ENCODE measurements at places on chromosomes 13 and 19. TPM values are rescaled to one million over a fixed set of nuclear protein-coding genes. Genes with fewer than 3 reads are reported as not detected.

The RETN gene
- total RNA-seq = not detected

The DCLK1 gene
- total RNA-seq = 0.21 TPM

The PBX4 gene
- 5.2 TPM for total RNA-seq

The LILRB4 gene
- not detected for total RNA-seq

The OXGR1 gene
- total RNA-seq = not detected

The LRRC63 gene
- not detected for total RNA-seq

The ZNF382 gene
- 8.7 TPM for total RNA-seq

DNA sequence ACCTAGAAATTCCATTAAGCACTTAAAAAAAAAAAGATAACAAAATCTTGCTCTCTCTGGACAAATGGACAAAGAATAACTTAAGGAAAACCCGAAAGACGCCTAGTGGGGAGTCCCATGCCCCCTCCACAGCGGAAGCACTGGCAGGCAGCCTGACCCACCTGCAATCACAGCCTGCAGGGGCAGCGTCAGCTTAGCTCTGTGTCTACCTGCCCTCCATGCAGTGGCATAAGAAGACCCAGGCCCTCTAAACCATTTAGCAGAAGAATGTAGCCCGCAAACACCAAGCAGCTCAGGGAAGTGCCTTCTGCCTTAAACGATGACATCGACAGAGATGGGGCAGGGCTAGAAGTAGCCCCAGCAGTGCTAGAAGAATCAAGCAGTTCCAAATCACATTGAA, 36.0 kb downstream of the KCTD15 start:
- DNase-seq = no peak

DNA sequence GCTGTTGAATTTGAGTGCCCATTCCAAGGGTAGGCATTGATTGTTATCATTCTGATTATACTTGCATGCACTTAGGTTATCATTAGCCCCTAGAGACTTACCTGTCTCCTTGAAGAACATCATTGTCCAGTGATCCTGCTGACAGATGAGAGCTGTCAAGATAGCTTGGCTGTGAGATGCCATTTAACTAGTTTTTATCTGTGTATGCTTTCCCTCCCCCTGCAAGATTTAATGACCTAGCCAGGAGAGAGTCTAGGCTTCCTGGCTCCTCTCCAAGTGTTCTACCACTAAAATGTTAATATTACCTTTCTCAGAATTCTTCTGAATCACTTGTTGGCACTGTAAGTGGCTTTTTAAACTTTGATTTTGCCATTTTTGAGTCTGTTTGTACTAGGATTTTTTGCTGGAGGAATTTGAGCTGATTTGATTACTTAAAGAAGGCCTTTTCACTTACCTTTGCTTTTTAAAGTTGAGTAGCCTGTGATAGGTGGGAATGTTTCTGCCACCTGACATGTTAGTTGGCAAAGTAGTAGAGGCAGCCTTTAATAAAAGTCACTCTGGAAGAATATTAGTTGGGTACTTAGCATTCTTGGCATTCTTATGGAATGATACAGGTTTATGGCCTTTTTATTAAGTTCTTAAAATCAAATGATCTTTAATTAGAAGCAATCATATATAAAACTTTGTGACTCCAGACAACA, 41.1 kb downstream of the ARHGAP35 start:
- peak; percentile 34 for DNase-seq

GRCh38 chr19:6450166-6450565, 9.4 kb downstream of the SLC25A23 start:
- no peak for DNase-seq

DNA sequence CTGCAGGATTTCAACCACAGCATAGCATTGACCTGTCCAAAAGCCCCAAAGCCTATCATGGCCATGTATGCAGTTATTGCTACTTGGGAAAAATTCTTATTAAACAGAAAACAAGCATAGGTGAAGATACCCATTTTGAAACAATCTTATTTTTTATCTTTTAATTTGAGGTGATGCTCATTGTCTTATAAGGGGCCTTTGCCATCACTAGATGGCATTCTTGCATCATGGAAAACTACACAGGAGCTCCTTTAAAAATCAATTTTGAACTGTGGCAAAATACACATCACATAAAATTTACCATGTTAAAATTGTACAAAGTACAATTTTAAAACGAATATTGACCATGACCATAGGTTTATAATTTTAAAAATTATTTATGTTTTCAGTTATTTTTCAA, 38.9 kb upstream of the ZNF835 start:
- DNase-seq = no peak

DNA sequence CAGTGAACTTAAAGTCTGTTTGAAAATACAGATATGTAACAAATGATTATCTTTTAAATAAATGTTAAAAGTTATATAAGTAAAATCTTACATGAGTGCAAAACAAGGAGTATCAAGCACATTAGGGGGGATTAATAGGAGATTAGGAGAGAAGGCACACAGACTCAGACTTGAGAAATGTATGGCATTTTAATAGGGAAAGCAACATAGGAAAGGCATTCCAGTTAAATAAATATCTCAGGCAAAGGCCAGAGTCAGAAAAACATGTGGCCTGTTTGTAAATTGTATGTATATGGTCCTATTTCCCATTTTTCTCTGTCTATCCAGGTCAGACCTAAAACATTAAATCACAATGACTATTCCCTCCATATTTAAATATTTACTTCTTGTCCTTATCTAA, 462.7 kb downstream of the GPC6 start:
- DNase-seq = no peak

DNA sequence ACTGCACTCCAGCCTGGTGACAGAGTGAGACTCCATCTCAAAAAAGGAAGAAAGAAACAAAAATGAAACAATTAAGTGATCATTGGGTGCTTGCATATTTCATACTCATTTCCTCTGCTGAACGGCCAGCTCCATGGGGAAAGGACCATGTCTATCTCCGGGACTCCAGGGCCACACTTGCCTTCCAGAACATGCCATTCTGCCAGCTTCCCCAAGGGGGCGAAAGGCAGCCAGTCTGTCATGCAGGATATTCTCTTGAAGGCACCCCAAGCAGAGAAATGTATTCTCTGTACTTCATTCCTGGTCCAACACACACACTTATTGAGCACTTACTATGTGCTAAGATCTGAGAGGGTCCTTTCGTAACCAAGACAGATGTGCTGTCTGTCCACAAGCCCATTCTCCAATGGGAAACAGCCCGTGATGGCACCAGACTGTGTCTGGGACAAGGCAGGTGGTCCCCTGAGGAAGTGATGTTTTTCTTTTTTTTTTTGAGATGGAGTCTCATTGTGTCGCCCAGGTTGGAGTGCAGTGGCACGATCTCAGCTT, 10.2 kb upstream of the CARM1 start:
- no peak for DNase-seq

DNA sequence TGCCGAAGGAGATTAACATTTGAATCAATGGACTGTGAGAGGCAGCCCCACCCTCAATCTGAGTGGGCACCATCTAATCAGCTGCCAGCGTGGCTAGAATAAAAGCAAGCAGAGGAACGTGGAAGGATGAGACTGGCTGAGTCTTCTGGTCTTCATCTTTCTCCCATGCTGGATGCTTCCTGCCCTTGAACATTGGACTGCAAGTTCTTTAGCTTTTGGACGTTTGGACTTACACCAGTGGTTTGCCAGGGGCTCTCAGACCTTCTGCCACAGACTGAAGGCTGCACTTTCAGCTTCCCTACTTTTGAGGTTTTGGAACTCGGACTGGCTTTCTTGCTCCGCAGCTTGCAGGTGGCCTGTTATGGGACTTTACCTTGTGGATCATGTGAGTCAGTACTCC, 14.7 kb downstream of the NHLRC3 start:
- no peak for DNase-seq

DNA sequence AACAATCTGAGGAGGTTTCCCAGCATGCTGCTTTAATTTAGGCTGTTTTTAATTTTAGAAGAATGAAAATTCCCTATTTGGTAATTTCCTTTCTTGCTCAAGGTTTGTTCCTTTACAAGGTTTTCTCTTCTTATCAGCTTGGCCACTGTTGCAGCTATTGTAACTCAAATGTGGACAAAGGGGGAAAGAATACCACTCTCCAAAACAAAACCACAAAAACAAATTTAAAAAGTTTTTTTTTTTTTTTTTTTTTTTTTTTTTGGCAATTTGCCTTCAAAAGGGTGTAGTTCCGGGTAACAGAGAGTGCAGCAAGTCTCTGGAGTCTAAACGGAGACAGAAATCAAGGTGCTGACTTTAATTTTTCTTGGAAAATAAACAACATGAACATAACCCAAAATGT, 306.4 kb upstream of the ARGLU1 start:
- no peak for DNase-seq

DNA sequence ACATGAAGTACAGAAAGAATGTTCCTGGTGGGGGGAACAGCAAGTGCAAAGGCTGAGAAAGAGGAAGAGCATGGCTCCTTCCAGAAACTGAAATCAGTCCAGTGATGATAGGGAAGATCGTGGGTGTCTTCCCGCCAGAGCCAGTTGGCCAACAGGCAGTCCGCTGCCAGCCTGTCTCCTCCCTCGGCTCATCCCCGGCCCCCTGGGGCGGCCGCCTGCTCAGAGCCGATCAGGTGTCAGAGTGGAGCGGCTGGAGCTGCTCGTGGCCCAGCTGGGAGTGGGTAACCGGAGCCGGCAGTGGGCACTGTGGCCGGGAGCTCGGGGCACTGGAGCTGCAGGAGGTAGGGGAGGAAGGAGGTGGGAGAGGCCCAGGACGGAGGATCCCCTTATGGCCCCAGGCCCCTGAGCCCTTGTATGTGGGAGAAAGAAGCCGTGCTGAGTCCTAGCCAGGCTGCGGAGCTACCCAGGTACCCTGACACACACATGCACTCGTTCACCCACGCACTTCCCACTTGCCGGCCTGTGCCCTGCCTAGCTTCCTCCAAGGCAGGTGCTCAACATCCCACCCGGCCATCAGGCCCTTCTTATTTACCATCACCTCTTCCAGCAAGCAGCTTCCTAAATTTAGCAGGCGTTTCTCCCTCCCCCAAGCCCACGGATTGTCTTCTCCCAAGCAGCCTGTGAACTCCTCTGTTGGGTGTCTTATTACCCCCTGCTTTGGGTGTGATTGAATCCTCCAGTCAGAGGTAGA, 1.7 kb downstream of the ANKRD24 start:
- DNase-seq = no peak

DNA sequence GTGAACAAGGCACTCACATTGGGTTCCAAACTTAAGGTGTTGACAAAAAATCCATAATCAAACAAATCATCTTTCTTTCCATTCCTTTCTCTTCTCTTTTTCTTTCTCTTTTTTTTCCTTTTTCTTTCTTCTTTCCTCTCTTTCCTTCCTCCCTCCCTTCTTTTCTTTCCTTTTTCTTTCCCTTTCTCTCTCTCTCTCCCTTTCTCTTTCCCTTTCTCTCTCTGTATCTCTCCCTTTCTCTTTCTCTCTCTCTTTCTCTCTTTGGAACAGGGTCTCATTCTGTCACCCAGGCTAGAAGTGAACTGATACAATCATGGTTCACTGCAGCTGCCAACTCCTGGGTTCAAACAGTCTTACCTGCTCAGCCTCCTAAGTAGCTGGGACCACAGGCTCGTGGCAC, 12.5 kb downstream of the C19orf18 start:
- no peak for DNase-seq

GRCh38 chr13:83182845-83183244, 699.4 kb downstream of the SLITRK1 start:
- no peak for DNase-seq

DNA sequence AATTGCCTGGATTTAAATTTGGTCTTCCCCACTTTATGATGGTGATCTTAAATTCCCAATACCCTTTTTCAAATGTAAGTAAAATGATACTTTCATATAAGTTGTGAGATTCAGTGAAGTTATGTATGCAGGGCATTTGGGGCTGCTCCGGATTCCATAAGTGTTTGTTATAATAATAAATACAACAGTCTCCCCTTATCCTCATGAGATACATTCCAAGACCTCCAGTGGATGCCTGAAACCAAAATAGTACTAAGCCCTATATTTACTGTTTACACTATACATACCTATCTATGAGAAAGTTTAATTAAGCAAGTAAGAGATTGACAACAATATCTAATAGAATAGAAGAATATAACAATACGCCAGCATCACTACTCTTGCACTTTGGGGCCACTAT, 2237.8 kb downstream of the PCDH9 start:
- no peak for DNase-seq

- DNase-seq = no peak
Observed at GRCh38 chr13:92609376-92609775, 617.2 kb upstream of the GPC6 start.
